ENCODE measurements at places on chromosomes 3 and 15.

DNA sequence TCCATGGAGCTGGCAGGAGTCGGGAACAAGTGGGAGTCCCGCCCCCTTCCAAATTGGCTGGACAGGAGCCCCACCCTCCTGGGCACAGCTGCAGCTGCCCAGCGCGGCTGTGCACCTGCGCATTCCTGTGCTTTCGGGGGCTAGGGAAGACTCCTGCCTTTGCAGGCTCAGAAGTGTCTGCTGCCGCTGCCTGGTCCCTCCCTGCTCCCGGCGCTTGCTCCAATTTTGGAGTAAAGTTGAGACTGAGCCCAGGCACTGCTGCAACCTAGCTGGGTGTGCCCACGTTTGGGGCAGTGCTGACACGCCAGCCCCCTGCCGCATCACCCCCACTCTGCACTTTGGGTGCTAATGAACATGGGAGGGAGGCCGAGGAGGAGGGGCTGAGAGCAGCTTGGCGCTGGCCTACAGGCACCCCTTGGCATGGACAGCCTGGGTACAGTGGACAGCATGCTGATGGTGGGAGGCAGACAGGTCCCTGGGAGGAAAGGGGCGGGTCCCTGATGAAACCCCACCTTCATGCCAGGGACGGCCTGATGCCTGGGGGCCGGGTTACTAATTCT is 399.2 kb upstream of the CNTN4 start:
- DNase-seq: no peak

- DNase-seq: no peak
These were observed at the start of gene CADPS for GRCh38 chr3:62874711-62875557. Gene CADPS (minus strand): TSS chr3:62875416. CDS start chr3:62875029, 387 bp downstream.

DNA sequence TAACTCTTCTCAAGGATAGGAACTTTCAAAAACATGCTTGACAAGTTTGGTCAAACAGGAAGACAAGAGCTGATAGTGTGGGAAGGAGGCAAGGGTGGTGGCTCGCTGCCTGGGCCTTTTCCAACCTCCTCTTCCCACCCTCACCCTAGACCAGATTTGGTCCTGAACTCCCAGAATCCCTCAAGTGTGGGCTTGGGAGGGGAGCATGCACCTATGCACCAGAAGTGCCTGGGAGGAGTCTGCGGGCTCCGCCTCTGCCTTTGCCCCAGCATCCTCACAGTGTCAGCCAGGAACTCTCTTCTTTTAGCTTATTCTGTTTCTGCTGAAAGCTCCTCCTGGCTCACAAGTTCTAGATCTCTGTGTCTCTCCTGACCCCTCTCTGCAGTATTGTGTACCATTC is 126.2 kb upstream of the MRPS22 start:
- DNase-seq: no peak

- DNase-seq: no peak
These were observed 174.9 kb upstream of the LINGO1 start for GRCh38 chr15:77807611-77808010.

DNA sequence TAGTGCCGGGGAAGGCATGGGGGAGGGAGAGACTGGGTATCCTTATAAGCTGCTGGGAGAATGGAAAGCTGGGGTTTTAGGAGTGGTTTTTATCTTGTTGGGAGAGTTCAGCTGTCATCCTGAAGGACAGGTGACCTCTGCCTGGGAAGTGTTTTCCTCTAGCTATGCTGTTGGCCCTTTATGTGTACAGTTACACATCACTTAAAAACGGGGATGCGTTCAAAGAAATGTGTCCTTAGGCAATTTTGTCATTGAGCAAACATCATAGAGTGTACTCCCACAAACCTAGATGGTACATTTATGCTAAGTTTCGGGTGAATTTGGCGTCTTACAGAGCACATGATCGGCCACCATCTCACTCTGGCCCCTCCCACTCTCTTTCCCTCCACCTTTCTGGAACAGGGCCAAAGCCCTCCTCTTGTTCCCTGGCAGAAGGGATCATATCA is 164.3 kb upstream of the NUDT16 start:
- DNase-seq: no peak

DNA sequence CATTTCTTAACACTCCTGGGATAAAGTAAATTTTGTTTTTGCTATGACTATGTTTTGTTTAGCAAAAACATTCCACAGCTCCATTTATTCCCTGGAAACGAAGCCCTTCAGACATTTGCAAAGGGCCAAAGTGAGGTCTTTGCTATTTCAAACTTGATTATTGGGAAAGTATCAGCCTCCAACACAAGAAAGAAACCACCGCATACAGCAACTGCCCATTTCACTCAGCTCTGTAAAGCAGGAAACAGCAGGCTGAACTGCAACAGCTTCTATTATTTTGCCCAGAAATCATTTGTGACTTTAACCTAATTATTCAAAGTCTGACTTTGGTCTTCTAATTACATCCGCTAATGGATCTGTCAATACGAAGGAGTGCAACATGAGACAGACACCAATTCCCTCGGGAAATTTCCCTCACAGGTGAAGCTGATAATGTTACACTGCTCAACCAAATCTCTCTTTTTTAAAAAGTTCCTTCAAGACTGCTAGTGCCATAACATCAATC is 72.1 kb downstream of the RFTN1 start:
- DNase-seq: no peak

DNA sequence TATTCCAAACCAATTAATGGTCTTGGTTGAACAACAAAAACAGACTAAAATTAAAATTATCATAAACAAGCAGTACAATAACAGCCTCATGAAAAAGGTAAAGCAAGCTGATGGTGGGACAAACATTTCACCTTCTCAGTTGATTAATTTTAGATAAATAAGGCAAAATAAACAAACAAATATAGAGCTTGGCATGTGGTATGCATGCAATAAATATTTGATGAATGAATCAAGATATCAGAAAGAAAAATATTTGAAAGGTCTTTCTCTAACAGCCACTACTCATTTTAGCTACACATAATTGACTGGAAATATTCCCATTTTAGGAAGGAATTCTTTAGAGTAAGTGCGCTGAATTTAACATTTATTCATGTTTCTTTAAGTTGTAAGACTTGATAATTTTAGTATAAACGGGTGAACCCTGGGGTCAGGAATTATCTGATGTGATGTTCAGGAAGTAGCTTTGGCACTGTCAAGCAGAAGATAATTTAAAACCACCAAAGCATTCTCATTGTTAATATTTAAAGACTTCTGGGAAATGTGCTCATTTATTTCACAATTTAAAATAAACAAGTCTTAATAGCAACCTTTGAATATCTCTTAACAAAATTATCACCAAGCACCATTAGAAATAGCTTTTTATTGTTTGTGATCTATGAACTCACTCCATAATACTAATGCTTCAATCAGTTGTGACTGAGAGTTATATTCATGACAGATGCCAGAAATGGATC is 372.3 kb upstream of the TGFBR2 start:
- DNase-seq: no peak

GRCh38 chr3:77040216-77040615 is 317 bp downstream of the ROBO2 start:
- no peak for DNase-seq

GRCh38 chr15:67165254-67166253 is 88.9 kb downstream of the AAGAB start:
- no peak for DNase-seq

GRCh38 chr15:58314593-58315216 is 117.1 kb upstream of the LIPC start:
- no peak for DNase-seq

DNA sequence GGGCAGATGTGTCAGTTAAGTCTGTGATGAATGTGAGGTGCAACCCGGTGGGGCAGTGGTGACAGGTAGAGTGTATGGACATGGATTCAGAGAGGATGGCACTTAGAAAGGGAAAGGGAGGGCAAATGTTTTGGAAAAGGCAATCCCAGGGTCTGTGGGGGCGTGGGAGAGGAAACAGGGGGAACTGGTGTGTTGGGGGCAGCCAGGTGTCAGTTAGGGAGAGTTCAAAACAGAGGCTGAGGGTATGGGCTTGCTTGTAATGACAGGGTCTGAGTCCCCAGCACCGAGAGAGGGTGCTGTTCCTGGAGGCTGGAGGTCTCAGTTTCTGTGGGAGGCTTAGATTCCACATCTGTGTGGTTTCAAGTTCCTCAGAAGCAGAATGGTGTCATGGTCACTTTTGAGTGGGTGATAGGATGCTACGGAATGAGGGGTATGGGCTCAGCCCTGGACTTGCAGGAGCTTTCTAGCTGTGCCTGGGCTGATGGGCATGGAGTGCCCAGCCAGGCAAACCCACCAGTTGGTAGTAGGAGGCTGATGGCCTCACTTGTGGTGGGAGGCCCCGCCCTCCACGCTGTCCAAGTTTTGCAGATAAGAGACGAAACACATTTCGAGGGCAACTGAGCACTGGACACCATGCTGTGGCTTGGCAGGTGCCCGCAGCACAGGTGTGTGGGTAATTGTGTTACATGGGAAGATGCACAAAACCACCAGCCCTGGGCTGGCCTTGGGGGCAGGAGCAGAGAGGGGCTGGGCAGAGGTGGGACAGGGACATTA is 209.4 kb downstream of the RPLP1 start:
- DNase-seq: no peak

DNA sequence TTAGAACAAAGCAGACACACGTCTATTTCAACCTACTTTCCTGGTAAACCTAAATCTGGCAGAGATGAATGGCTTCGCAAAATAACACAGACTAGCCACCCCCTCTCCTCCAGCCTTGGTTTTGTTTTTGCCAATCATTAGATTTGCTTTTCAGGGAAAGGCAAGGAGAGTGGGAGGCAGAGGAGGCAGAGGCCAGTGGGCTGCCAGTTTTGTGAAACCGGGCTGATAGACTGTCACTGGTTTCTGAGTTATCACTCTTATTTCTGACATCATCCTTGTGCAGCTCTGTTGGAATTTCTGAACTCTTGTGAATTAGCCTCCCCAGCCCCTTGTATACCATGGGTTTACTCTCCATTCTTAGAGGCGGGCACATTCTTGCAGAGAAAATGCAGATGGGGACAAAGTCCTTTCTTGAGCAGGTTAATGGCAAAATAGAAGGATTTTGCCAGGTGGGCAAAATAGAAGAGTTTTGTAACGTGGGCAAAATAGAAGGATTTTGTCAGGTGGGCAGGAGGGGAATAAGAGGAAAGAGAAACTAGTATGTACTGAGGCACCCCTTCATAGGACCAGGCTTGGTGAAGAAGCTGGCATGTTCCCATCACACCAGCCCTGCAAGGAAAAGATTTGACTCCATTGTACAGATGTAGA is 3.2 kb upstream of the FEM1B start:
- no peak for DNase-seq

DNA sequence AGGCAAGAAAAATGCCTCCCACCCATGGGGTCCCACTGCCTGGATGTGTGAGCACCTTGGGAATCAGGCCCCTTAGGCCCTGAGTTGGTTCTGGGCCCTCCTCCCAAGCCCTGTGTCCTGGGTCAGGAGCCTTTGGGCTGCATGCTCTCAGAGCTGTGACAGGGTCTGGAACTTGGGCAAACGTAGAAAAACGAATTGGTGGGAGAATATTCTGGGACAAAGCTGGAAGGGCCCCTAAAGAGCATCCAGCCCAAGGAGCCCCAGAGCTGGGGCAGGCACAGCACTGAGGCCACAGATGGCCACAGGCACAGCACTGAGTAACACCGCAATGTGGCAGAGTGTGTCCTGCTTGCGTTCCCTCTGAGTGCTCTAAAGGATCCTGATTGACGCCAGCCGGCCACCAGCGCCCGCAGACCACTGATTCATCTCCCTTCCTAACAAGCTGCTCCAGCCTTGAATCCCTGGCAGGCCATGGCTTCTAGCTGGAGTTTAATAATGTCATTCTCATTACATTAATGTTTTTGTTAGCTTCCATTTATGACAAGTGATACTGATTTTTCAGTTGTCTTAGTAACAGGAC is 18.6 kb upstream of the SEC13 start:
- no peak for DNase-seq

DNA sequence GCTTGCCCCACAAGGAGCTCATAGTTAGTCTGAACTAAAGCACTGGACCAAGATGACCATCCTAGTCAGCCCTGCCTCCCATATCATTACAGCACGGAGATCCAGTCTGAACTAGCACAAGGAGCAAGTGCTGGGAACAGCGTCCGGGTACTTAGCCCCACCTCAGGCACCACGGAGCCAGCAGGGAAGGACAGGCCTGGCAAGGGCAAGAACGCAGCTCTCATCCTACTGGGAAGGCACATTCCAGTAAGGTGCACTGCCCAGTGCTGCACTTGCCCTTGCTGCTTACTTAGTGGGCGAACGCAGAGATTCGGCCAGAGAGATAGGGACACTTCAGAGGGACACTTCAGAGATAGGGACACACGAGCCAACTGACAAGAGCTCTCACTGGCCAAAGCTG is 27.6 kb downstream of the SEC61A1 start:
- DNase-seq: no peak

Data from retinal pigment epithelial cell (primary cell).